Stimulated activated CD4-positive, alpha-beta T cell treated with anti-CD3 and anti-CD28 coated beads, Interleukin-1b, Interleukin-23, amount 100 ng/mL, for 1 hour (primary cell): ENCODE measurements at places on chromosomes 7 and 10.

DNA sequence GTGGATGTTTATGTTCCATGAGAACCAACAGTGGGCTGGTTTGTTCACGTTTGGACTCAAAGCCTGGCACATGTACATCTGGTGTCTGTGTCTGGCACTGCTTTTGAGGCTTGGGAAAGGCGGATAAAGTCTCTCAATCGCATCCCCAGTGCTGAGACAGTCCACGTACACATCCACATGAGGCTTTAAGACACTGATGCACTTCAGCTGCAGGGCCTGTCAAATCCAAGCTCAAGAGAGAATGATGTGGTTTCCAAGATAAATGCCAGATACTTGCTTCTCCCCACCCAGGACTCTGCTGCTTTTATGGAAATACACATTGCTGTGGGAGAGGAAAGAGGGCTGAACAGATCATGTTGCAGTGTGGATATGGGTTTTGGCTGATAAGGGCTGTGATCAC is 178.4 kb downstream of the ADARB2 start:
- no peak for DNase-seq

DNA sequence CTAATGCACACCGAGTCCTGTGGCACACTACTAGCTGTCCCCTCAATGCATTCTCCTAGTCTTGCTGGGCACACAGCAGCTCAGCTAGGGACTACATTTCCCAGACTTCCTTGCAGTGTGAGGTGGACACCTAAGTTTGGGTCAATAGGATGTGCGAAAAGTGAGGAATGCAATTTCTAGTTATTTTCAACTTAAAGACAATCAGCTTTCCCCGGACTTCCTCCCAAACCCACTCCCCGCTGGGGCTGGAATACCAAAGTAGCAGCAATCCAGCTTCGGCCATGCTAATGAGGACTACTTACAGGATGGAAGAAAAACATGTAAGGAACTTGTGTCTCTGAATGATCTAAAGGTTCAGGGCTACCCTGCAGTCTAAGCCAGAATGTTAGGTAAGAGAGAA is 286.4 kb upstream of the LRRN3 start:
- no peak for DNase-seq

GRCh38 chr7:108330227-108330626 is 126.0 kb downstream of the NRCAM start:
- DNase-seq = no peak

- no peak for DNase-seq
Measured at GRCh38 chr7:128831178-128831993, 1.2 kb downstream of the FLNC start.

- DNase-seq = no peak
Measured at GRCh38 chr7:47678641-47679380, 96.9 kb upstream of the TNS3 start.

DNA sequence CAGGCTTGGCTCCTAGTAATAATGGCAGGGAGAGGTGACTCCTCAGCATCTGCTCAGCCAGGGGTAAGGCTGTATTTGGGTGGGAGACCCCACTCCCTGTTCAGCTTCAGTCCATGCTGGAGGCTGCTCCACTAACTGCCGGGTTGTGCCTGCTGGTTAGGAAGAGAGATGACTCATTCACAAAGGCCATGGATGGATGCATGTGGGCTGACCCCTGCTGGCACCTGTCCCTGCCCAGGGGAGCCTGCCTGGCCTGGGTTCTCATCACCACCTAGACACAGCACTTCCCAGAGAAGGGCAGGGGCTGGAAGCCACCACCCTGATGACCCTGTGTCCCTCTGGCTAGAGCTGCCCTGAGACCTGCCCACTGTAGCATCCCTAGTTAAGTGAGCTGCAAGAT is 59.0 kb downstream of the VSTM4 start:
- no peak for DNase-seq

GRCh38 chr7:24670782-24671181 is 86.5 kb downstream of the GSDME start:
- no peak for DNase-seq

- DNase-seq = no peak
Measured at GRCh38 chr7:28237363-28237762, 56.8 kb upstream of the JAZF1 start.

GRCh38 chr10:30166929-30167328 is 107.5 kb upstream of the JCAD start:
- no peak for DNase-seq
